ENCODE measurements at places on chromosomes 7 and 10.
A peak's percentile ranks its signal among the peaks of the same experiment; 100 is the strongest.

- DNase-seq = no peak
These were observed 202.3 kb downstream of the CHCHD3 start for GRCh38 chr7:132879579-132879978.

DNA sequence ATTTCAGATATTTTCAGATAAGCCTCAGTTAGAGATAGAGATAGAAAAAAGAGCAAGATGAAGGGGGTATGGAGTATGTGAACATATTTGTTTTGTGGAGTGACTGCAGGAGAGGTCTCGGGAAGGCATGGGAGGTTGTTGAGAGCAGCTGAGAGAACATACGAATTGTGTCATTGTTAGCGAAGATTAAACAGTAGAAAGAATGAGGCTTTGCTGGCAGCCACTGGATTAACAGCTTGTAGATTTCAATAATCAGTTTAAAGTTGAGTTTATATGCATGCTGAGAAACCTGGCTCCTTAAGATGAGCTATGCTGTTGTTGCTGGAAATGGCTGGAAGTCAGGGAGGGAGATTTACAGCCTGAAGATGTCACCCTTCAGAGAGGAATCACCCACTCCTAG, 100.9 kb upstream of the SORCS3 start:
- DNase-seq = no peak

- DNase-seq = no peak
These were observed 5.8 kb downstream of the VSIR start for GRCh38 chr10:71767420-71768035.

DNA sequence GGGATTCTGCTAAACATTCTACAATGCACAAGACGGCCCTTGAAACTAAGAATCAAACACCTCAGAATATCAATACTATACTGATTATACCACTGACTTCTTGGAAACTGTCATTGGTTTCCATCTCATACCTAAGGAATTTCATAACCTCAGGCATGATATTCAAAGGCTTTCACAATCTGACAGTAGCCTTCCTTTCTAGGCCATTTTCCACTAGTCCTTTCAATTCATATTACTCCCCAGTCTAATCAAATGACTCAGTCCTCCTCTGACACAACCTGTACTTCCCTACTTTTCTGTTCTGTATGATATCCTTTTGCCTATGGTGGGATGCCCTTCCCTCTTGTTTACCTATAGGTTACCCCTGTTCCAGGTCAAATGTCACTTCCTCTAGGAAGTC, 48.3 kb downstream of the CSTF2T start:
- no peak for DNase-seq

GRCh38 chr10:33412241-33412640, 77.8 kb upstream of the NRP1 start:
- no peak for DNase-seq

DNA sequence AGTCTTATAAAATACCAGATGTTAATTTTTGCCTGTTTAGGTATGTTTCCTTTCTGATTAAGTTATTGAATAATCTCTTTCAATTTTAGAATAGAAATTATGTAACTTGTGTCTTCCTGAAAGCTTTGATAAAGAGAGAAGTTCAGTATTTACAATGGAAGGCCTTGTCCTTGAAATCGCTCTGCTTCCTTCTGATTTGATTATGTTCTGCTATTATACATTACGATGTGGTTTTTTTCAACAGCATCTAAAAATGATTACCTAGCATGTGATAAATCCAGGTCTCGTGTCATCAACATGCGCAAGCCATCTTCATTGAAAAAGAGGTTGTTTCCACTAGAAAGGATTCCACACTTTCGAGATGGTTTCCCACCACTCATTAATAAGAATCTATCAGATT, 96.5 kb upstream of the SLC26A5 start:
- no peak for DNase-seq

DNA sequence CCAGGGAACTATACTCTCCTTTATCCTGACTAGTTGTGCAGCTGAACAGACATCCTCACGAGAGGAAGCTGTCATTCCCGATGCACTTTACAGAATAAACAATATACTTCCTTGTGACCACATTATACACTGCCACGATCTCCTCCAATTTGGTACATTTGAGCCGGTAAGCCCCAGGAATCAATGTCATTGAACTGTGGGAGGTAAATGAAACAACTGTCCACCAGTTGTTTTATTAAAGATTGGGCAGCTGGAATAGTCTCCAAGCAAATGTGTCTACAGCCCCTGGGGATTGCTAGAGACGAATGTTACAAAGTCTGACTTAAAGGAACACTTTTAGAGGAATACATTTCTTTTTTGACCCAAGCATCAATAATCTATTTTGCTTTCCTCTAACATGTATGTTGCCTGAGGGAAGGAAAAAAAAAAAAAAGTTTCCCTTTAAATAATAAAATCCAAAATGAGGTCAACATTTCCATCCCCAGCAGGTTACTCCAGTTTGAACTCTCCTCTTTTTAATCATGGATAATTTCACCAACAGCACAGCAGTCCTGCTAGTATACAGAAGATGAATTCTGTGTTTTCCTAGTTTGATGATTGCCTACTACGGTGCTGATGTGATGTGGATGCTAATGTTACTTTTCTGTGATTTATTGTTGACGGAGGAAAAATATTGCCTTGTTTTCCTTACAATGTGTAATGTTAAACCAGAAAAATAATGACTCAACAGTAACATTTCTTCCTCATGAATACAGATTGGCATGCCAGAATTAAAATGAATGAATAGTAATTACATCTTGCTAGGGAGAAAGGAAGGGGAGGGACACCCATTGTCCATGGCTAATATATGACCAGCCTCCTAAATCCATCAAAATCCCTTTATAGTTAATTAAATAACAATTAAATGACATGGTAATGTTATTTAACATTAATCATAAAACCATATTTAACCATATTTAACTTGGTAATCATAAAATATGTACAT, 360.9 kb downstream of the NEBL start:
- DNase-seq = no peak

GRCh38 chr10:88196291-88196690, 332.9 kb downstream of the PTEN start:
- no peak for DNase-seq

GRCh38 chr10:24668247-24668646, 55.4 kb downstream of the ARHGAP21 start:
- no peak for DNase-seq

DNA sequence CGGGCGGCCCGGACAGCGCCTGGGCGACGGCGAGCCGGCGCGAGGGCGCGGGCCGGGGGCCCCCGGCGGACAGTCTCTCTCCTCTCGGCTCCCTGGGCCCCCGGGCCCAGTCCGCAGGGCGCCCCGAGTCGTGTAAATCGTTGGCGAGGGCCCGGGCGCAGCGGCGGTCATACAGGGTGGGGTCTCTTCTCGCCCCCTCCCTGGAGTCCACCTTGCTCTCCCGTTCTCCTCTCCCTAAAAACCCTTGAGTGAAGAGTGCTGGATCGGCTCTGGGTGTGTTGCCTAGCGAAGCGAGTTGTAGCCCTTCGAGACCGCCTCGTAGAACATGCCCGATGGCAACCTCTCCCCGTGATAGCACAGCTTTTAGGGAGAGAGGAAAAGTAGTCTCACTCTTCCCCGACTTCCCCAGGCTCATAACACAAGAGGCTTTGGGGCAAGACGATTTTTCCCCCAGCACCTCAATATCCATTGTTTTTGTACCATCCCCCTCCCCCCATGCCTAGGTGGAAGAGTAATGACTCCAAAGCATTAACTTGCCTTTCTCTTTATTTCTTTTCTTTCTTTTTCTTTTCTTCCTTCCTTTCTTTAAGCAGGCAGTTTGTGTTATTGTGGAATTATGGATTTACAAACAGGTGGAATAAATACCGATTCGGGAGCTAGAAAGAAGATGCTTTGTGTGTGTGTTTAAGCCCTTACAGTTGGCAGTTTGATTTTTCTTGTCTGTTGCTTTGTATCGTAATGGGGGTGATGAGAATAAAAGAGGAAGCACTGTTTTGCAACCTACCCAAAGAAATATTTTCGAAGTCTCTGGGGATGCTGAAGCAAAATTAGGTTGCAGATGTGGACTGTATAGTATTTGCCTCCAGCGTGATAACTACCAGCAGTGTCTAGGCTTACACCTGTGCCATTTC, 822 bp downstream of the SHOC2 start:
- DNase-seq = no peak

DNA sequence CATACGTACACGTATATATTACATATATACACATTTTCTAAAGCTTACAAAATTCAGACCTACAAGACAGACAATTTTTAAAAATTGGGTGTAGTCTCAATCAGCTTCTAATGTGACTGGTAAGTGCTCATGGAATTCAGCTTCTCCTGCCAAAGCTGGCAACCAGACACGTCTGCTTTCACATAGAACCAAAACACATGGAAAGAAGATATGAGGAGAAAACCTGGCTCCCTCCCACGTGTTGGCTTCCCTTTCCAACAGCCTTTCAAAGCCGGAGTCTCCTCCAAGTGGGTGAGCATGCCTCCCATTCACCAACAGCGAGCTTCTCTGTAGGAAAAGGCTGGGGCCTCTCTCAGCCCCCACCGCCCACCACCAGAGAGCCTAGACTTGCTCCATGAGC, 33.4 kb downstream of the CDCA7L start:
- no peak for DNase-seq

GRCh38 chr7:45601816-45602540, 27.8 kb downstream of the ADCY1 start:
- DNase-seq = no peak

DNA sequence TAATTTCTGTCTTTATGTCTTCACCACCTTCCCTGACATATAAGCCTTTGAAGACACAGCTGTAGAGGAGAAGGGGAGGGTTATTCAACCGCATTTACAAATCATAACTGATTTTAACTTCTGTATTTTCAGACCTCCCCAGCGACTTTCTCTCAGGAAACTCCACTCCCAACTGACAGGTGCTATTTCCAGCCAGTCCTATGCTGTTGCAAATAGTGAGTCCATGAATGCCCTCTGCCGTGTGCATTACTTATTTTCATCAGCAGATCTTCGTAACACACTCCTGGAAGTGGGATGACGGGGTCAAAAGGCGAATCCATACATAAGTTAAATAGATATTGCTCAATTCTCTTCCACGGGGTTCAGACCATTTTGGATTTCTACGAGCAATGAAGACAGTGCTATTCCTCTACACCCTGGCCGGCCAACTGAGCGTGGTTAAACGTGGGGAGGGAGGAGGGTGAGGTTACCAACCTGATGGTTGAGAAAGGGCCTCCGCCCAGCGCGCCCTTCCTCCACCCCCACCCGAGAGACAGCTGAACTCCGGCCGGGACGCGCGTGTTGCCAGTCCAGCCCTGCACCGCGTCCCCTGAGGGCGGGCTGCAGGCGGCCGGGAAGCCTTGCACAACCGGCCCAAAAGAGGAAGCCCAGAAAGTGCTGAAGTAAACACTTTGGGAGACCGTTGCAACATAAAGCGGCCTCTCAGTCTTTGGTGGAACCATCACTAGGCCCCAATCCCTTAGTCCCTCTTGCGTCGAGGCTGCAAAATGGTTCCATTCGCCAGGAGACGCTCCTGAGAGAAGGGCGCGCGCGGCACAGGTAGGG, at the start of gene APBB1IP:
APBB1IP (plus strand) TSS at position 705 of the 825 bp plus-strand sequence. CDS start 53,986 bp downstream, outside the sequence.
- DNase-seq = peak; percentile 32

- DNase-seq = no peak
These were observed 38.3 kb downstream of the LYZL2 start for GRCh38 chr10:30591249-30591670.

GRCh38 chr7:134701272-134701671, 54.6 kb downstream of the BPGM start:
- DNase-seq = no peak

- no peak for DNase-seq
These were observed 995 bp upstream of the INPP5F start for GRCh38 chr10:119724593-119725516.

GRCh38 chr10:75538144-75538543, 106.7 kb downstream of the LRMDA start:
- DNase-seq = no peak

- DNase-seq = no peak
These were observed 39.1 kb downstream of the DOCK4 start for GRCh38 chr7:112167147-112167546.

DNA sequence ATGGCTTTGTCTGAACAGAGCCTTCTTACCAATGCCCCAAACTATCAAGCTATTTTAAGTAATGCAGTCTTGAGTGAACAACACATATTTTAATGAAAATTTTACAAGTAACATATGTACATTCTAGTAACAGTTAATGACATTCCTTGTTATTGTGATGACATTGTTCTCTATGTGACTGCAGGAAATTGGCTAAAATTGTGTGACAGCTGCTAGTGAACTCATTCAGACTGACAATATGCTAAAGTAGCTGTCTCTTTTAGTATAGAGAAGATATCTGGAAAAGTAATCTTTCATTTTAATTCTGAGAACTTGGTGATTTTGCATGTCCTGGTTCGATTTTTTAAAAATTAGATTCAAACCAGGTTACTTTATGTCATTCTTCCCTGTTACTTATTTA, 259.8 kb upstream of the MAGI2 start:
- DNase-seq = no peak

DNA sequence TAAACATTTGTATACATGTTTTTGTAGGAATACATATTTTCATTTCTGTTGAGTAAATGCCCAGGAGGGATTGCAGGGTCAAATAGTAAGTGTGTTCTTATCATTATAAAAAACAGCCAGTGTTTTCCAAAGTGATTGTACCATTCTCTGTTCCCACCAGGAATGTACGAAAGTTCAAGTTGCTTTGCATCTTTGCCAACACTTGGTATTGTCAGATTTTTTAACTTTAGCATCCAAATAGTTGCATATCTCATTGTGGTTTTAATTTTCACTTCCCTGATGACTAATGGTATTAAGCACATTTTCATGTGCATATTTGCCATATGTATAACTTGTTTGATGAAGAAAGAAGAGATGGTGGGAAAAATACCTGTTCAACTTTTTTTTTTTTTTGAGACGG, 213.9 kb downstream of the ZNF365 start:
- DNase-seq = no peak

DNA sequence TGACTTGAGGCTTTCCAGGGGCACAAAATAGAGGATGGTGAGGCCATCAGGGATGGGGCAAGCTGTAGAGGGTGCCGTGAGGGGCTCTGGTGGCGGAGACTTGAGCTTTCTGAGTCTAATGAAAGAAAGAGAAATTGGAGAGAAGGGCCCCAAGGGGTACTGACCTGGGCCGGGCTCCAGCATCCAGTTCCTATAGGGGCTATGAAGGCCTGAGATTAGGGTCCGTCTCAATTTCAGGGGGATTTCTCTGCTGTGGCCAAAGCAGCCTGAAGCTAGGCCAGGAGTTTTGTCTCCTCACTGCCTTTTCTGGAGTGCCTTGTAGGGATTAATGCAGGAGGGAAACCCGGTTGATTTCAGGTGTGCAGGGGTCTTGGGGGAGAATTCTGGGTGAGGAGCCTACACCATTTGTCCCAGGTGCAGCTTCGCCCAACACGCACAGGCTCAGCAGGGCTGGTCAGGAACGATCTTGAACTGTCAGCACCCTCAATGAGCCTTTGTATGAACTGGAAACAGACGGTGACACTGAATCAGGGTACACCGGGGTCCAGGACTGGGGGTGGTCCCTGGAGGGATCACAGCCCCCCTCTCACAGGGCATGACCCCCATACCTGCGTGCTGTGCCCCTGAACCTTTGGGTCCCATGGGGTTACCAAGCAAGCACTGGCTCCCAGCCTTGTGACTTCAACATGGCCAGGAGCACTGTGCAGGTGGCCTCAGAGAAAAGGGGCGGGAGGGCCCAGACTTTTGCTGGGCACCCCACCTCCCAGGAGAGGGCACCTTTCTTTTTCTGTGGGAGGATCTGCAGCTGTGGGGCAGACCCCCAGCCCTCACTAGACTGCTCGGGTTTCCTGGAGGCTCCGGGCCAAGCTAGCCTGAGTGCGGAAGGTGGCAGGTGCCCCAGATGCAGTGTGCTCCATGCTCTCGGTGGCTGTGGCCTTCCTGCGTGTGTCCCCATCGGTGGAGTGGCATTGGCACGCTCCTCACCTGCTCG, 122.9 kb upstream of the RET start:
- DNase-seq = no peak

All from stimulated activated CD8-positive, alpha-beta memory T cell treated with anti-CD3 and anti-CD28 coated beads, Interleukin-4, amount 100 ng/mL, for 1 hour (primary cell).